Stomach (tissue), 19 donors: ENCODE measurements at places on chromosomes 2 and 18. TPM values are rescaled to one million over a fixed set of nuclear protein-coding genes. Genes with fewer than 3 reads are reported as not detected.
A peak's percentile ranks its signal among the peaks of the same experiment; 100 is the strongest.

- DNase-seq: peak; percentile 66
These were observed 42.5 kb downstream of the FER1L5 start for GRCh38 chr2:96684883-96685576.

DNA sequence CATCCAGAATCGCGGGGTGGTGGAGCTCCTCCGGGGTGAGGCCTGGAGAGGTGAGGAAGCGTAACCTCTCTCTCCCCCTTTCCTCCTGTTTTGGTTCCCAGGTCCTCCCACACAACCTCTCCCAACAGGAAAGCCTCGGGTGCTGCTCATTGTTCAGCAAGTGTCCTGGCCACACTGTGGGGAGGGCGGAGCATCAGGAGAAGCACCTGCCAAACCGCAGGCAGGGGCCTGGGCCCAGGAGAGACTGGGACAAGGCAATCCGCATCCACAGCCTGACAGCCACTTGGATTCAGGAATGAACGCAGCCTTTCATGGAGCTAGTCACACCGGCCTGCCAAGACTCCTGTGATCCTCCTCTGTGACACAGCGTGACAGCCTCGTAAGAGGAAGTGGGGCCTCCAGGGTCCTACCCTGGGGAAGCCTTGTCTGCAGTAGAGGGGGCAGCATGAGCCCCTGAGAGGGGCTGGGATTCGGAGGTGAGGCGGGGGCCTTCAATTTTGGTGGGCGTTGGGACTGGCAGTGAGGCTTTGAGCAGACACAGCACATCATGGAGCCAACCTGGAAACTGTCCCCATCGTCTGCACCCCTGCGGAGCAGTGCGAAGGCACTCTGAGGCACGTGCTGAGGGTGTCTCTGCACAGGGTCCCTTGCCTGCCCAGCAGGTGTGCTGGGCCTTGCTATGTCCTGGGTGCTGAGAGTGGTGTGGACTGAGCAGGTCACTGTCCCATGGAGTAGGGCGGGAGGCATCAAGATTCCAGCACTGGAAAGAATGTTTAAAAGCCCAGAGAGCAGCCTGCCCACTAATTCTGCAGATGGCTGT is 62.2 kb downstream of the EDAR start:
- DNase-seq: no peak

DNA sequence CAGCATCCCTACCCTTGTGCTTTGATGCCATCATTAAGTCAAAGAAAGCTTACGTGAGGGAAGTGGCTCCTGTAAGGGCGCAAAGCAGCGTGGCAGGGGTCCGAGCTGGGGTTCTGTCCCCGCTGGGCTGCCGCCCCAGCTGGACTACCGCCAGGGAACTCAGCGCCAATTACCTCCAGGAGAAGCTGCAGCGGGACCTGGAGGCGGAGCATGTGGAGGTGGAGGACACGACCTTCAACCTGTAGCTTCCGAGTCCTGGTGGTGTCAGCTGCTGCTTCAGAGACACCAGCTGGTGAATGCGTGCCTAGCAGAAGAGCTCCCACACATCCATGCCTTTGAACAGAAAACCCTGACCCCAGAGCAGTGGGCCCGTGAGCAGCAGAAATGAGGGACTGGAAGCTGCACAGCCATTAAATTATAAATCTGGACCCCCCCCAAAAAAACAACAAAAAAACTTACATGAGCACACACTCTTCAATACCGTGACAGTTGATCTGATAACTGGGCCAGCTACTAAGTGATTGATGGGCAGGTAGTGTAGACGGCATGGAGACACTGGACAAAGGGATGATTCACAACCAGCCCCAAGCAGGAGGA is 20.1 kb upstream of the YES1 start:
- DNase-seq: peak; percentile 60

- DNase-seq: no peak
These were observed 15.2 kb downstream of the PDCD1 start for GRCh38 chr2:241843321-241844065.

GRCh38 chr18:70221156-70221914 is 15.8 kb upstream of the RTTN start:
- DNase-seq: no peak

GRCh38 chr2:18925296-18925695 is 335.9 kb upstream of the NT5C1B start:
- DNase-seq: peak; percentile 14

DNA sequence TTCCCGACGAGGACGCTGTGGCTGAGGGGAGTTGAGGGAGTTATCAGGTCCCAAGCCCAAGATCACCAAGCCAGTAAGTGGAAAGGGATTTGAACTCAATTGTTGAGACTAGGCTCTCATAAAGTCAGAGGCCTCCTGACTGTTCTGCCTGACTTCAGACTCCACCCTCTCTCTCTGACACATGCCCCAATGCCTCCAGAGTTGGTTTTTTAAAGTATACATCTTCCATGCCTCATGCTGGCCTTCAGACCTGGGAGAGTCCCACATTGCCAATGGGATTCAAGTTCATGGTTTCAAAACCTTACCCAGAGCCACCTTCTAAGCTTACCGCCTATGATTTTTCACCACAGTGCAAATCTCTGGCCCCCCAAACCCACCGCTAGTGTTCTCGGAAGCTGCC is 100.8 kb downstream of the RTN4 start:
- no peak for DNase-seq

DNA sequence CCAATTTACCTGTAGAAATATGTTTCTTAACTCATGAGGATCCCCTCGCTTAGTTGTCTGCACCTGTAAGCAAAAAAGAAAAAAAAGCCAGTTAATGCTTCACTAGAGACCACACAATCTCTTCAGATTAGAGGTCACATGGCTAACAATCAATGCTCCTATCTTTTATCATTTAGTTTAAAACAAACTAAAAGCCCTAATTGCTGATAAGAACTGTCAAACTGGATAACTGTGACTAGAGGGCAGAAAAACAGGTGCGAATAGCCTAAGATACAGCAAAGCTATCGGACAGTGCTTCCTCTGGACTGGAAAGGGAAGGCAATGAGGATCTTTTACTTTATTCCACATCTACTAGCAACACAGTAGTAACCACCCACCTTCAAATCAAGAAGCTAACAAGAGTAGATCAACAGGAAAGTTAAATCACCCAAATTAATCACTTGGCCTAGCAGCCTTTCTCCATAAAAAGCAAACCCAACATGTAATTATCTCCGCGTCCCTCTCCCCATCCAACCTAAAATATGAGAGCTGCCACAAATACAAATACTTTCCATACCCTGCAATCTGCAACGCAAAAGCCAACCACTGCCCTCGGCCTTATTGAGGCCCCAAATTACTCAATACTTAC is 734 bp downstream of the SLC25A12 start:
- peak; percentile 23 for DNase-seq

GRCh38 chr2:3587432-3587831 is 7.5 kb upstream of the COLEC11 start:
- no peak for DNase-seq

- no peak for DNase-seq
These were observed 115.3 kb upstream of the TANK start for GRCh38 chr2:161044921-161045320.

DNA sequence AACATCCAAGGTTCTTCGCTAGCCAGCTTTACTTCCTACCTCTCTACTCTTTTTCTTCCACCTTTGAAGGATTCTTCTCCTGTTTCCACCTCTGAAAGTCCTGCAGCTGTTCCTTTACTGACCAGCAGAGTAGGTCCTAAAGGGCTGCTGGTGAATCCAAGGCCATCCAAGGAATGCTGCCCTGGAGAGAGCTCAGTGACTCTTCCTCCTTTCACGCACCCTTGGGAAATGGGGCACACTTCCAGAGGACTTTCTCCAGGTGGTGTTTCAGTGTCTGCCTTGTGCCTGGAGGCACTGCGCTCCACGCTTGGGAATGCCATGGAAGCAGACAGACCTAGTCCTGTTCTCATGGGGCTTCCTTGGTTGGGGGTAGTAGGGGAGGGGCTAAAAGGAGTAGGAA is 45.4 kb downstream of the SLC16A14 start:
- DNase-seq: no peak

DNA sequence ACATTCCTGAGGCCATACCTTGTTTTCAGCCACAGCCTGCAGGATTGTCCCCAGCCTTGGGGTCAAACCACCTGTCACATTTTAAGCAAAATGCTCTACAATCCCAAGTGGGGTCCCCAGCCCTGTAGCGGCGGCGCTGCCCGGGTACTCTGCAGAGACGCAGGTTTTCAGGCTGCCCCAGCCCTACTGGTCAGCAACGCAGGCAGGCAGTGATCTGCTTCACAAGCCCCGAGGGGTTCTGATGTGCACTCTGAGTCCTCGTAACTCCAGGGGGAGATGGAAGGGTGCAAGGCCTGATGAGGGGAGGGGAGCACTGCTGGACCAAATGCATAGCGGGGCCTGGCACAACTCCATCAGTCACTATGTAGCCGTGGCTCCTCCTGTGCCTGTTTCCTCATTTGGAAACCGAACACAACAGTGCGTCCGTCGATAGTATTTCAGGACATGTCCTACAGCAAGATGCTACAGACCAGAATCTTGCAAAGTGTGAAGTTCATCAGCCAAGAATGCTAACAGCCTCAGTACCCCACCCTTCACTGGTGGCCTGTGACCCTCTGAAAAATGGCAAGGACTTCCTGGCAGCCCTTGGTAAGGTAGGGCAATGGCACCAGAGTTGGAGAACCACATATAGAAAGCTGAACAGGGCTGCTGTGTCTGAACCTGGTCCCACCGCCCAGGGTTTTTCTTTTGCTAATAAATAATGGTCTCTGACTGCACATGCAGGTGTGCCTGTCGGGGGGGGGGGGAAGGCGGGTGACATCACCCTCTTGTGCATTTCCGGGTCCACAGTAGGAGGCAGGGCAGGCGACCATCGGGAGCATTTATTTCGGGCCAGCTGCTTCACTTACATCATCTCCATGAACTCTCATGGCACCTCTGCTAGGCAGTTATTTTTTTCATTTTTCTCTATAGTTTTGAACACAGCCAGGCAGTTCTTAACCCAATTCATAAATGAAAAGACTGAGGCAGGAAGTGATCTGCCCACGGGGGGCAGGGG is 50.6 kb upstream of the TFCP2L1 start:
- peak; percentile 48 for DNase-seq

- no peak for DNase-seq
These were observed 36.5 kb downstream of the WDR75 start for GRCh38 chr2:189477756-189478155.

DNA sequence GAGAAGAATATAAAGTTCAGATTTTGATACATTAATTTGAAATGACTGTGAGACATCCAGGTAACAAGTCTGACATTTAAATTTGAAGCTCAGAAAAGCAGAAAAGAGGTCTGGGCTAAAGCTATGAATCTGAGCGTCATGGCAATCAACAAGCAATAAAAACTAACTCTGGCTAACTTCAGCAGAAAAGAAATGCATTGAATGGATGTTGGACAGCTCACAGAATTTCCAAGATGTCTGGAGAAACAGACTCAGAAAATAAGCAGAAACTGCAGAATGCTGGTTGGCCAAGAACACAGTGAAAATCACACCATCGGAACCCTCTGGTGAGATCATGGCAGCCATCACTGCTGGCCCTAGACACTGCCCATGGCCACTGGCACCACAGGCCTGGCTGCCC is 366.6 kb downstream of the METTL4 start:
- no peak for DNase-seq

DNA sequence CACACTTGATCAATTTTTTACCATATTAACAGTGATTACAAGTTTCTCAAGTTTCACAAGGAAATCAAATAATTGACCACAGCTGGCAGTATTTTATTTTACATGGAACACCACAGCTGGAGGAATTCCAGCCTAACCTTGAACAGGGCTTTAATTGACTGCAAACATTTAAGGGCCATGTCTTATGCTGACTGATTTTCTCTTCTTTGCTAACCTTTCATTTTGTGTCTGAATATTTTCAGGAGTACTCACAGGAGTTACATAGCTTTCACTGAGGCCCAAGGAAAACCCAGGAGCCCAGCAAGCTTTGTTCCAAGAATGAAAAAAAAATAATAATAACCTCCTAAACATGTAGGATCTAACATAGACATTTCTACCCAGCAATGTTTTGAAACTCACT is 49.6 kb downstream of the FRZB start:
- DNase-seq: no peak

GRCh38 chr18:26185267-26185666 is 41.0 kb upstream of the TAF4B start:
- DNase-seq: no peak

DNA sequence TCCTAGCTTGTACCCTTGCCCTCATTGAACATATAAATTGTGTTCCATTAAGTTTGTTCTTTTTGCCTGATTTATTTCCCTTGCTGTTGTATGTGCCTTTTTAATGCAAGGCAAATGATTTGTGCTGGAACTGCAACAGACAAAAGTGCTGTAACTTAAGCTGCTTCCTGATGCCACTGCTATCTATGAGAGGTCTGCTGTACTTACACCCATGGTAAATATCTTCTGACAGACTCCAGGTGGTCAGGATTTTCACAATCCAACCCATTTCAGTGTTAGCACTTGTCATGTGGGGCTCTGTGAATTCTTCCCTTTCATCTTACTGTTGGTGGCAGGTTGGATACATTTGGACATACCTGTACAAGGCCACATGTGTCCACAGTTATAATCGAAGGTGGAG is 63.5 kb downstream of the ARHGAP15 start:
- DNase-seq: no peak

GRCh38 chr2:63614983-63615945 is 26.5 kb downstream of the MDH1 start:
- DNase-seq: no peak

DNA sequence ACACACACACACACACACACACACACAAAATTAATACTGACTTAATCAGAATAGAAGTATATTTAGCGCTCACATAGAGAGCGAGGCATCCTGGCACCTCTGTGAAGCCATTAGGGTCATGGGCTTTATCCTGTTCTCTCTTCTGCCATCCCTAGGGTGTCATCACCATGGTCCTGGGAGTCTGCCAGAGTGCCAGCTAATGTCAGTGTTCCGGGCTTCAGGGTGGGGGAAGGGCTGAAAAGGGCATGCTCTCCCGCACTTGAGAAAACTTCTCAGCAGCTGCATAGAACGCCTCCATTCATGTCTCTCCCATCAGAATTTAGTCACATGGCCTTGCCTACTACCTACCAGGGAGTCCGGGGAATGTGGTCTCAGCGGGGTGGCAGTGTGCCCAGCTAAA is 19.7 kb upstream of the DYNC2LI1 start:
- no peak for DNase-seq

DNA sequence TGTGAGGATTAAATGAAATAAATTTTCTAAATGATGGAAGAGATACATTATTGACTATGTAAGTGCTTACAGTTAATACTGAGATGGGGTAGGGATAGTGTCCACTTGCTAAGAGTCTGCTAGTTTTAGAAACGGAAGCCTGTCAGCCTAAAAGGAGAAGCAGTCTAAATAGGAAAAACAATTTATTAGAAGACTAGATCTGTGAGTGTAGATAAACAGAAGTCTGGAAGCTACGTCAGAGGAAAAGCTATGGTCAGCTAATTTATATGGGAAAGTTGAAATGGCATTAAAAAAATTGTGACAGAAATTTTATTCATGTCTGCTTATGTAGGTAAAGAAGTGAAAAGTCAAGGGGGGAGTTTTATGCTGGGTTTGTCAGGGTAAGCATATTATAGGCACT is 1338.4 kb upstream of the CHAC2 start:
- no peak for DNase-seq

MRPL33 gene
- total RNA-seq: 120 TPM

RND3 gene
- total RNA-seq: 20.9 TPM

NPHP1 gene
- total RNA-seq: not detected

FARP2 gene
- 108 TPM for total RNA-seq

CENPA gene
- not detected for total RNA-seq

RAB17 gene
- total RNA-seq: 187 TPM

GKN1 gene
- 7,706 TPM for total RNA-seq

CNDP1 gene
- not detected for total RNA-seq

ALK gene
- total RNA-seq: not detected

ATP6V1C2 gene
- total RNA-seq: not detected

UPP2 gene
- not detected for total RNA-seq
